ENCODE measurements at places on chromosomes 3 and 15. TPM values are rescaled to one million over a fixed set of nuclear protein-coding genes. Genes with fewer than 3 reads are reported as not detected.

DNA sequence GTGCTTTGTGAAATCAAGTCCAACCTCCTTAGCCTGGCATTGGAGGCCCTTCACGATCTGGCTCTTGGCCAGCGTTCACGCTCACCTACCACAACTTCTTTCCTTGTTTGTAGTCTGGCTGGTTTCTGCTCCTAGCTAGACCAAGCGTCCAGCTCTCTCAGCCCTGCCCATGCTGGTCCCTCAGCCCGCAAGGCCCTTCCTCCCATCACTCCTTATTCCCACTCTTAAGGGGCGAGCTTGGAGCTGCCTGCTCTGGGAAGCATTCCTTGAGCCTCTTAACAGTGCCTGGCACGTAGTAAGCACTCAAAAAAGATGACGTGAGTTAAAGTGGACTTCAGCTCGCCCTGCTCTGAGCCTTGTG, 8.7 kb downstream of the SLC6A6 start:
- H3K27me3 ChIP-seq: no peaks in the 10 kb centered on the region
- no peak overlapping the region for H3K4me3 ChIP-seq
- DNase-seq: no peak
- peaks cover 30% of the 10 kb centered on the region for H3K4me1 ChIP-seq
- no peaks in the 10 kb centered on the region for H3K36me3 ChIP-seq
- H3K27ac ChIP-seq: no peak overlapping the region

- no peak overlapping the region for H3K27ac ChIP-seq
- H3K27me3 ChIP-seq: no peaks in the 10 kb centered on the region
- H3K36me3 ChIP-seq: no peaks in the 10 kb centered on the region
- no peak overlapping the region for H3K4me3 ChIP-seq
- no peak for DNase-seq
Observed at GRCh38 chr3:195247863-195248189, 23.1 kb downstream of the XXYLT1 start.

- no peak overlapping the region for H3K4me3 ChIP-seq
- H3K36me3 ChIP-seq: no peaks in the 10 kb centered on the region
- H3K4me1 ChIP-seq: peaks cover 17% of the 10 kb centered on the region
- H3K27me3 ChIP-seq: no peaks in the 10 kb centered on the region
Observed at GRCh38 chr3:114476511-114476910, 182.7 kb downstream of the TIGIT start.

DNA sequence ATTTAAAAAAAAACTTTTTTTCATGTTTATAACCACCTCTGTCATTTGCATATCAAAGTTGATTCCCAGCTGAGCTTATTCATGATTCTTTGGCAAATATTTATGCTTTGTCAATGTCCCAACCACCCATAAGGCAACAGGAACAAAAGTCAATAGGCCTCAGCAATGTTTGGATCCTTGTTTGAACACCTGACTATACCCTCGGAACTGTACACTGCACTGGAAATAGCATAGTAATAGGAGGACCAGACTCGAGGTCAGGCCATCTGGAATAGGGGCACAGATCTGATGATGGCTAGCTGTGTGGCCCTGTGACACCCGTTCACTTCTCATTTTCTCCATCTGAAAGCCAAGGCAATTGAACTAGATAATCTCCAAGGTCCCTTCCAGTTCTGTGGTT, 301.7 kb upstream of the ATP11B start:
- no peaks in the 10 kb centered on the region for H3K36me3 ChIP-seq
- no peaks in the 10 kb centered on the region for H3K27me3 ChIP-seq
- H3K4me3 ChIP-seq: no peak overlapping the region
- H3K4me1 ChIP-seq: no peaks in the 10 kb centered on the region
- DNase-seq: no peak

DNA sequence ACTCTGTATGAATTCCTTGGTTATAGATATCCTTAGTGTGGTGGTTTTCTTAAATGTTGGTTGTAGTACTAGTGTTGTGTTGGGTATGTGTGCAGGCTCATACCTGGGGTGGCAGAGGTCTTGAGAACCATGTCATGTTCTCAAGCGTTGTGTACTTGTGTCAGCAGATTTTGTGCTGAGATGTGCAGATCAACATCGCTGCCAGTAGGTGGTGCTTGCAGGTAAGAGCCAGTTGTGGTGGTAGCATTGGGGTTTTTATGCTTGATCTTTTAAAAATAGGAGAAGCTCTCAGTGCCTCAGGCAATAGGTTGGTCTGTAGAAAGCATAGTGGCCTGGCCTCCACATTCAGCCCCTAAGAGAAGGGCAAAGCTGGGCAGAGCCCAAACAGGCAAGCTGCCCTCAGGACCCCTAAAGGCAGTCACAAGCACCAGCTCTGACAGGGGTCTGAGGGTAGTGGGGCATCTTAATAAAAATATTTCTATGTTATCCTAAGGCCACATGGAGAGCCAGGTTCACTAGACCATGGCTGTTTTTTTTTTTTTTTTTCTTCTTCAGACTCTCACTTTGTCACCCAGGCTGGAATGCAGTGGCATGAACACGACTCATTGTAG, 164.0 kb downstream of the IL20RB start:
- no peak overlapping the region for H3K4me3 ChIP-seq
- no peak overlapping the region for H3K27ac ChIP-seq
- H3K27me3 ChIP-seq: no peaks in the 10 kb centered on the region
- H3K36me3 ChIP-seq: no peaks in the 10 kb centered on the region
- DNase-seq: no peak
- H3K4me1 ChIP-seq: no peaks in the 10 kb centered on the region

DNA sequence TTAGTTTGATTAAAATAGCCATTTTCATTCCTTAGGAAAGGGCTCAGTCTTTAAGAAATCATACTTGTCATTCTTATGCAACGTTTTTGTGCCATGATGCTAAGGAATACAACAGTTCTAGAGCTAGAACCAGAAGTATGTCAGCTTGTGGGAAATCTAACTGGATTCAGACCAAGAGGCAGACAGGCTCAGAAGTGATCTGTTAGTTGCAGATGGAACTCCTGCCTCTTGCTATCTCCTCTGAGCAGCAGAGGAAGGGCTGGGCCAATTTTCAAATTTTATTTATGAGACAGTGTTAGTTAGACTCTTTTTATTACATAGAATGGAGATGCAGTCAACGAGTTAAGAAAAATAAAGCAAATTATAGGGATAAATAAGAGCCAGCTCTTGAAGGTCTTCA, 48.5 kb upstream of the RYR3 start:
- no peaks in the 10 kb centered on the region for H3K4me1 ChIP-seq
- H3K36me3 ChIP-seq: no peaks in the 10 kb centered on the region
- DNase-seq: no peak
- no peak overlapping the region for H3K4me3 ChIP-seq
- no peaks in the 10 kb centered on the region for H3K27me3 ChIP-seq

- no peak overlapping the region for H3K27ac ChIP-seq
- no peaks in the 10 kb centered on the region for H3K36me3 ChIP-seq
- no peaks in the 10 kb centered on the region for H3K4me1 ChIP-seq
Observed at GRCh38 chr3:181457190-181457589, 254.5 kb upstream of the SOX2 start.

- no peak for DNase-seq
- H3K27ac ChIP-seq: no peak overlapping the region
- no peaks in the 10 kb centered on the region for H3K27me3 ChIP-seq
- H3K4me1 ChIP-seq: no peaks in the 10 kb centered on the region
- H3K4me3 ChIP-seq: no peak overlapping the region
- H3K36me3 ChIP-seq: peaks cover 73% of the 10 kb centered on the region
Observed at GRCh38 chr3:179369621-179370020, 22.1 kb downstream of the MFN1 start.

DNA sequence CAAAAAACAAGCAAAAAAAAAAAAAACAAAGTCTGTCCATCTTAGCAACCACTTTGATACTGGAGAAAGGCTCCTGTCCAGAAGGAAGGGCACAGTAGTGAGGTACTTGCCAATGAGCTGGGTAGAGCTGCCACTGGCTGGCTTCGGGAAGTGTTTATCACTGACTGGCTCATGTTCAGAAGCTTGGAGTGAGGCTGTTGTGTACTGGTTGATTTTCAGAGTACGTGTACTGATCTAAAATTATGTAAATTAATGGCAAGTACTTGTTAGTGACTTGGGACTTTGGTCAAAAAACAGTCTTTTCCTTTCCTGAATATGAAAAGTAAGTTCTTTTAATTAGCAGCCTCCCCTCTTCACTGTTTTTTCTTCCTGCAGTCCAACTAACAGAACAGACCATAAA, 979 bp upstream of the ZNF621 start:
- no peaks in the 10 kb centered on the region for H3K27me3 ChIP-seq
- H3K36me3 ChIP-seq: peaks cover 28% of the 10 kb centered on the region
- peak overlapping the region; percentile 89 for H3K27ac ChIP-seq
- peaks cover 22% of the 10 kb centered on the region for H3K4me1 ChIP-seq
- DNase-seq: no peak

DNA sequence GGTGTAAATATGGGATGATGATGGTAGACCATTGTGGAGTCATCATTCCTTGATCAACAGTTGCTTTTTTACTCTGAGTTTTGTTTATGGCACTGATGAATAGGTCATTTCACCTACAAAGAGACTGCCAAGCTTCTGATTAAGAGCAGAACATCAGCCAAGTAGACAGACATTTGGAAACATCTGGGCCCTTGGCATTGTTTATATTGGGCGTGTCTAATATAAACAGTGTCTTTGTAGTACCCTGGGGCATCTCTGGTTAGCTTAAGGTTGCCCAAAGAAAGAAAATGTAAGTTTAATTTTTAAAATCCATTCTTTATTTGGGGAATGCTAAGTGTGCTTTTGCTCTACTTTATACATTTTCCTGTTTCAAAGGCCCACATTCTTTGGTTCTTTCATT, 377.0 kb downstream of the FEZF2 start:
- no peak for DNase-seq
- H3K4me3 ChIP-seq: no peak overlapping the region
- no peaks in the 10 kb centered on the region for H3K27me3 ChIP-seq
- no peak overlapping the region for H3K27ac ChIP-seq
- peaks cover 11% of the 10 kb centered on the region for H3K4me1 ChIP-seq

DNA sequence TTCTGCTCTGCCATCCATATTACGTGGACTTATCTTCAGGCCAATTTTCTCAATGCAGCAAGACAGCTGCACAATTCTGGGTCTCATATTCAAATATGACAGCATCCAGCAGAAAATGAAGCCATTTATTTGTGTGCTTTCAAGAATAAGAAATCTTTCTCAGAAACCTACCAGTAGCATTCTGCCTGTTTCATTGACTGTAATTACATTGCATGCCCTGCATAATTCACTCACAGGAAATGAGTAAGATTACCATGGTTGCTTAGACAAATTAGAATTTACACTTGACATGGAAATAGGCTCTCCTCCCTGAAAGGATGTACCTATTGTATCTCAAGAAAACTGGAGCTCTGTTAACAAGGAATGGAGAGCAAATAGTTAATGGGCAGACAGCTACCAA, 346.6 kb upstream of the DCBLD2 start:
- H3K36me3 ChIP-seq: no peaks in the 10 kb centered on the region
- H3K27ac ChIP-seq: no peak overlapping the region
- no peak for DNase-seq
- H3K4me1 ChIP-seq: peaks cover 2% of the 10 kb centered on the region

DNA sequence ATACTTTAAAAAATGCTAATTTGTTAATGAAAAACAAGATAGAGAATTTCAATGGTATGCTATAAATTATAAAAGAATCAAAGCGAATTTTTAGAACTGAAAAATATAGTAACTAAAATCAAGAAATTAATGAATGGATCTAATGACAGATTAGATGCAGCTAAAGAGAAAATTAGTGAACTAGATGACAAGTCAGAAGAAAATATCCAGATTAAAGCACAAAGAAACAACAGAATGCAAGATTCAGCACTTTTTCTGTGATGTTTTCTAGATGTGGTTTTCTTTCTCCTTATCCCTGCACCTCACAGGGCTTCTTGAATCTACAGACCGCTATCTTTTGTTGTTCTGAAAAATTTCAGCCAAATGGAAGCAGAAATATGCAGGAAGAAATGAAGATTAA, 54.4 kb downstream of the INO80 start:
- peaks cover 98% of the 10 kb centered on the region for H3K36me3 ChIP-seq
- H3K4me3 ChIP-seq: no peak overlapping the region
- H3K27me3 ChIP-seq: no peaks in the 10 kb centered on the region
- H3K27ac ChIP-seq: no peak overlapping the region

DNA sequence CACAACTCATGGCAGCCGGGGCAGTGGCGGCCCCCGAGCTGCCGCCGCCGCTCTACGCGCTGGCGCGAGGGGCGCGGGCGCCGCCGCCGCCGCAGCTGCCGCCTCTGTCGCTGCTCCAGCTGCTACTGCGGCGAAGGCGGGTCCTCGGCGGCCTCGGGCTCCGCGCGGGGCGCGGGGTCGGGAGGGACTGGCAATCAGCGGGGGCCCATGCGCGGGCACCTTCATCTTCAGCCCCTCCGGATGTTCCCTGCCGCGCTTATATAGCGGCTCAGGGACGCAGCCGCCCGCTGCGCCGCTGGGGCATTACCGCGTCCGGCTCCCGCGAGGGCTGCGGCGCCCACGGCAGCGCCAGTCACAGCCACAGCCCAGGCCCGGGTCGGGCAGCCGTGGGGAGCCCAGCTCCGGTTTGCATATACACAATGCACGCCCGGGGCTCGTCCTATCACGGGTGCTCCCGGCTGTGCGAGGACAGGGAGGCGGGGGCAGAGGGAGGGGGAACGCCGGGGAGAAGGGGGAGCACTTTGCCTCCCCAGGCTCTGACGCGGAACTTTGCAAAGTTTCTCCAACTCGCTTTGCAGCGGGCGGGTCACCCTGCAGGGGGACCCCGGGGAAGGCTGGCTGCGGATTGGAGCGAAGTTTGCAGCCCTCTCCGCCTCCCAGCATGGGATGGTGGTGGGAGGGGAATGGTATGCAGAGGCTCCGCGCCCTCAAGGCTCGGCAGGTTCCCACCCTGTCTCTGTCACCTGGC, at the start of gene VGLL3:
Gene VGLL3, minus strand, starts transcription at position 416 of the 748 bp plus-strand sequence. Its CDS starts 406 bp downstream, at position 10.
- no peaks in the 10 kb centered on the region for H3K36me3 ChIP-seq
- no peak for DNase-seq
- H3K27ac ChIP-seq: peak within 1 kb of the TSS; percentile 88
- peaks cover 25% of the 10 kb centered on the region for H3K4me1 ChIP-seq
- no peaks in the 10 kb centered on the region for H3K27me3 ChIP-seq
- peak within 1 kb of the TSS; percentile 65 for H3K4me3 ChIP-seq

GRCh38 chr3:21398461-21398860, 352.5 kb downstream of the ZNF385D start:
- H3K27me3 ChIP-seq: no peaks in the 10 kb centered on the region
- peaks cover 7% of the 10 kb centered on the region for H3K4me1 ChIP-seq
- H3K36me3 ChIP-seq: no peaks in the 10 kb centered on the region

DNA sequence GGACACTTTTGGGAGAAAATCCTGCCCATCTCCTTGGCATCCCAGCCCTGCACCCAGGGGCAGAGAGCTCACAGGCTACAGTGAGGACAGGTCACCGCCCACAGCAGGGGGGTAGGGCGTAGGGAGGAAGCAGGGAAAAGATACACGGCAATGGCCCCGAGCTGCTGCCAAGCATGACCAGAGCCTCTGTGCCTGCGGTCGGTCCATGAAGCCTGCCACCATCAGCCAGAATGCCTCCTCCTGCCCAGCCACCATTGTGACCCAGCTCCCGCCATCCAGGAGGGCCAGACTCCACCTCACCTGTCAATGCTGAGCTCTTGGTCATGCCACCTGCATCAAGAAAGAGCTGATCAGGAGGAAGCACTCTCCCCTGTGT, 230.7 kb downstream of the VPS13C start:
- DNase-seq: no peak
- no peaks in the 10 kb centered on the region for H3K36me3 ChIP-seq
- H3K27me3 ChIP-seq: no peaks in the 10 kb centered on the region
- peaks cover 6% of the 10 kb centered on the region for H3K4me1 ChIP-seq
- no peak overlapping the region for H3K4me3 ChIP-seq

GRCh38 chr3:194344012-194344411, 7.1 kb downstream of the CPN2 start:
- H3K27ac ChIP-seq: no peak overlapping the region
- H3K27me3 ChIP-seq: no peaks in the 10 kb centered on the region
- no peak overlapping the region for H3K4me3 ChIP-seq
- peak; percentile 95 for DNase-seq
- H3K4me1 ChIP-seq: no peaks in the 10 kb centered on the region
- no peaks in the 10 kb centered on the region for H3K36me3 ChIP-seq

The ANKRD34C gene
- total RNA-seq: not detected

The TYRO3 gene
- 4.6 TPM for total RNA-seq

The DUOXA1 gene
- total RNA-seq: 0.52 TPM

The STRIT1 gene
- total RNA-seq: not detected

The GOLGA8S gene
- total RNA-seq: 0.17 TPM

Measured in esophagus muscularis mucosa (tissue), 4 donors.